ENCODE measurements at places on chromosomes 7 and 10.

DNA sequence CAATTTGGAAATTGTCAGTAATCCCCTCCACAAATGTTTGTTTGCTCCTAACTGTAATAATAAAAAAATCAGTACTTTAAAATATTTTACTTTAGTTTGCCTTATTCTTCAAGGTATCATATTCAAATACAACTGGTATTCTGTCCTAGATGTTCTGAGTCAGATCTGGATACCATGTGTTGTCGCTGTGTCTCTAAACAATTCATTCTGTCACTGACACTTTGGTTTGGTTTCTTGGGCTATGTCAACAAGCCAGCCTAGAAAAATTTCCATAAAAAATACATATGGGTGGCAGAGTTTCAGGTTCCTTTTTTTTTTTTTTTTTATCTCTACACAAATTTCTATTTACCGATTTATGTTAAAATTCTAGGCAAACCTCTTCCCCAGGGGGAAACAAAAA is 33.2 kb upstream of the SEMA3D start:
- DNase-seq, result no peak

GRCh38 chr10:93703066-93703465 is 674 bp upstream of the FRA10AC1 start:
- DNase-seq, result no peak

GRCh38 chr10:89959433-89960110 is 258.2 kb downstream of the KIF20B start:
- DNase-seq, result no peak

GRCh38 chr10:62084451-62084850 is 183.0 kb downstream of the ARID5B start:
- DNase-seq, result no peak

DNA sequence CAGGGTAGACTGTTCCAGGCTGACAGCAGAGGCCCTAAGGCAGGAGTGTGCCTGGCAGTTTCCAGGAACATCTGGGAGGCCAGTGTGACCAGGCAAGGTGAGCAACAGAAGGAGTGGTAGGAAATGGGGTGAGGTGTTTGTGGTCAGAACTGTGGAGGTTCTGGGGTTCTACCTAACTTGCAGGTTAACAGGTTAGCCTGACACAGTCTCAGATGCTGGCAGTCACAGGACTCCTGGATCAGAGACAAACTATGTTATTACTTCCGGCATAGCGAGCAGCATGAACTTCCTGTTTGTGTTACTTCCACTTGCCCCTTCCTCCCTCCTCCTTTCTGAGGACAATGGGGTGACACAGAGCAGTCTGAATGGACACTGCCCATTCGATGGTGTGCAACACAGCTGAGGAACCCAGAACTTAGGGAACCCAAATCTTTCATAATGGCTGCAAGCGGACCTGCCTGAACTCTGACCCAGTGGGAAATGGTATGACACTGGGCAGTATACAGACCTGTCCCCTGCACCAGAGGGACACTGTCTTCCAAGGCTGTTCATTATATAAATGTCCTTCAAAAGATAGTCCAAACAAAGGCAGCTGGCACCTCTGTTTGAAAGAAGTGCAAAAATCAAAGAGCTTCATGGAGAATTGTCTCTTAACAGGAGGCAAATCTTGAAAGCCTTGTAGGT is 3.9 kb upstream of the SAR1A start:
- DNase-seq, result no peak

DNA sequence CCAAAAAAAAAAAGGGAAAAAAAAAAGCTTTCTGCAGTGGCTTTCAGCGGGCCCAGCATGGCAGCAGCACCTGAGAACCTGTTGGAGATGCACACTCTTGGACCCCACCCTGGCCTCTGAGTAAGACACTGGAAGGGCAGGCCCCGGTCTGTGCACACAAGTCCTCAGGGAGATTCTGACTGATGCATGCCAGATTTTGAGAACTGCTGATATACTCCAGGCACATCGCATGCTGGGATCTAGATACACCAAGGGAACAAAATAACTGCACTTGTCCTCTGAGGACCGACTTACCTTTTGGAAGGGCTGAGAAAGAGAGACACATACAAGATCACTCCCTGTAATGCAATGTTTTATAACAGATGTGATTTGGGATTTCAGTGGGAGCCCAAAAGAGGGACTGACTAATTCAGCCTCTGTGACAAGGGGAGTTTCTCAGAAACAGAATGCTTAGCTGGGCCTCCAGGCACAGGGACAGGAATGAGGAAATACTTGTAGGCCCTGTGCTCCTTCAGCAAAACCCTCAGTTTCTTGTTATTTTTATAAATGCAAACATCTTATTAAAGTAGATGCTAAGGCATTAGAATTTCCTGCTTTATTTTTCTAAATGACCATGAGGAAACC is 8.2 kb downstream of the EGFR start:
- DNase-seq, result no peak

GRCh38 chr10:120825878-120826769 is 25.0 kb upstream of the WDR11 start:
- no peak for DNase-seq

- no peak for DNase-seq
Observed at GRCh38 chr7:121544726-121545125, 148.6 kb upstream of the FAM3C start.

DNA sequence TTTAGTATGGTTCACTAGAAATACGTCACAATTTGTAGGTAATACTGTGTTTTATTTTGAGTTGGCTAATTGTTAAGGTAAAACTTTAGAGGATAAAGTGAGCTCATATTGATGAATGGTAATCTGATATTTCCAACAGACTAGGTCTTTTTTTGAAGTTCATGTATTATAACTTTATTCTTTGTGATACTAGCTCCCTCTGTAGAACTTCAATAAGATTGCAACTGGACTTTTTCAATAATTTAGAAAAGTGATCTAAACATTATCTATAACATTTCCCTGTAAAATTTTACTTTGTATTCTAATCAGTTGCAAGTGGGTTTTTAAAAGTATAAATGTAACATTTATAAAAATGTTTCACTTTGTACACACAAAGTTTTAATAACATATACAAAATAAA is 83.5 kb downstream of the ADK start:
- no peak for DNase-seq

Data from COR-L47 (cell line).